ENCODE measurements at places on chromosomes 11 and 22.

- DNase-seq = no peak
These were observed 5.8 kb downstream of the MS4A12 start for GRCh38 chr11:60498399-60498798.

- no peak for DNase-seq
These were observed 22.7 kb upstream of the PICALM start for GRCh38 chr11:86091566-86091965.

- no peak for DNase-seq
These were observed 509 bp downstream of the LAMTOR1 start for GRCh38 chr11:72102631-72102945.

DNA sequence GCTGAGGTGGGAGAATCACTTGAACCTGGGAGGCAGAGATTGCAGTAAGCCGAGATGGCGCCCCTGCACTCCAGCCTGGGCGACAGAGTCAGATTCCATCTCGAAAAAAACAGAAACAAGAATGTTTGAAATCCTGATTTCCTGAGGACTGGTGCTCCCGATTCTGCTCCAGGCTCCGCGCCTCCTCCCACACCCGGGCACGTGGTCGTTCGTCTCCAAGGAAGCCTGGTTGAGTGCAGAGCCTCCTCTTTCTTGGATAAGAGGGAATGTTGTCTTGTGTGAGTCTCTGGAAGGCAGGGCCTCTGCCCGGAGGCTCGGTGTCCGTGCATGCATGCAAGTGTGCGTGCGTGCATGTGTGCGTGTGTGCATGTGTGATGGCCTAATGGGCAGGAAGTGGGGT lies 30.1 kb downstream of the BRSK2 start:
- no peak for DNase-seq

- DNase-seq = no peak
These were observed 29.8 kb upstream of the P2RY2 start for GRCh38 chr11:73188301-73188700.

DNA sequence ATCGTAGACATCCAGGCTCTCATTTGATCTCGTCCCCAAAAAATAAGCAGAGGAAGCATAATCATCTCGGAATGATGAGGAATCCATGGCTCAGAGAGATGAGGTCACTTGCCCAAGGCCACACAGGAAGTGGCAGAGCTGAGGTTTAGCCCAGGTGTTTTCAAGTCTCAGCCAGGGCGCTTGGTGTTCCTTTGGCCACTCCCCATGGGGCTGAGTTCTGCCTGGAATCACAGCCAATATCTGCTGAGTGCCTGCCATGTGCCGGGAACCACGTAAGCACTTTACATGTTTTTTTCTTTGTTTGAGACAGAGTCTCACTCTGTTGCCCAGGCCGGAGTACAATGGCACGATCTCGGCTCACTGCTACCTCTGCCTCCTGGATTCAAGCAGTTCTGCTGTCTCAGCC lies 29.5 kb upstream of the MYH9 start:
- DNase-seq = no peak
